ENCODE measurements at places on chromosomes 11 and 22. TPM values are rescaled to one million over a fixed set of nuclear protein-coding genes. Genes with fewer than 3 reads are reported as not detected.

SUSD2 gene
- 7.7 TPM for total RNA-seq

OR51A4 gene
- not detected for total RNA-seq

OR8B4 gene
- total RNA-seq = not detected

C22orf31 gene
- total RNA-seq = not detected

PRG3 gene
- not detected for total RNA-seq

LDHAL6A gene
- not detected for total RNA-seq
